ENCODE measurements at places on chromosomes 2 and 18.
A peak's percentile ranks its signal among the peaks of the same experiment; 100 is the strongest.

GRCh38 chr2:206305523-206306245 is 31.2 kb downstream of the ZDBF2 start:
- DNase-seq, result no peak

DNA sequence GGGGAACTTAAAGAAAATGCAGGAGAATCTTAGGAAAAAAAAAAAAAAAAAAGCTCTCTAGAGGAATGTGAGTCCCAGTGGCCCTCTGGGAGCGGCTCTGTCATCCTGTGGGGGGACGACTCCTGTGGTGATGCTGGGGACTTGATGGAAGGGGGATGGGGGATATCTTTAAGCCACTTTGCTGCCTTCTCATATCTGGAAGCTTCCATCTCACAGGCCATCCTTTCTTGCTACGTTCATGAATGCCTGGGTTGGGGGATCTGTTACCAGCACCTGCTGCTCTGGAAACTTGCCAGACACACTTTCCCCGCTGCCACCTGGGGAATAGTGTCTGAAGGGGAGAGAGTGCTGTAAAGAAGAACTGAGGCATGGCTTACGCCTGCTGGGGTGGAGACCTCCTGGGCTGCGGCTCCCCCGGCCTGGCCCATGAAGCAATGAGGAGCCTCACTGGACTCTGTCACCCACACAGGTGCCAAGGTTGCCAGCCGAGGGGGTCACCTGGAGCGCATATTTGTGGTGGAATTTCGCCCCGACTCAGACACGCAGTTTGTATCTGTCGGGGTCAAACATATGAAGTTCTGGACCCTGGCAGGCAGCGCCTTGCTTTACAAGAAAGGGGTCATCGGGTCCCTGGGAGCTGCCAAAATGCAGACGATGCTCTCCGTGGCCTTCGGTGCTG is 92.8 kb downstream of the RTN4 start:
- no peak for DNase-seq

- DNase-seq, result no peak
Measured at GRCh38 chr2:224134003-224134734, 95.1 kb upstream of the SERPINE2 start.

- no peak for DNase-seq
Measured at GRCh38 chr2:232490221-232491138, 2.8 kb upstream of the ECEL1 start.

- peak; percentile 66 for DNase-seq
Measured at GRCh38 chr2:233470011-233470687, 96.4 kb downstream of the USP40 start.

DNA sequence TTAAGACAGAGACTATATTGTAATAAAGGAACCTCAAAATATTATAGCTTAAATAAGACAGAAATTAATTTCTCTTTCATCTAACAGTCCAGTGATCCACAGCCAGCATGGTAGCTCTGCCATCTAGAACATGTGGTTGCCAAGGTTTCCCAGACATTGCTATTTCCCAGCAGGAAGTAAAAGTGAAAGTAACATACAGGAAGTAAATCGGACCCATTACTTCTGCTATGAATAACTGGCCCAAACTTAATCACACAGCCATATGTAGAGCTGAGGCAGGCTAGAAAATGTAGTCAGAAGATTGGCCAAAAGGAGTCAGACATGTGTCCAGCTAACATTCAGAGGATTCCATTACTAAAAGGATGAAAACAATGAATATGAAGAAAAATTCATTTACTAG is 71.0 kb downstream of the NOL4 start:
- DNase-seq, result peak; percentile 23

- DNase-seq, result no peak
Measured at GRCh38 chr2:99356853-99357252, 19.7 kb downstream of the EIF5B start.

DNA sequence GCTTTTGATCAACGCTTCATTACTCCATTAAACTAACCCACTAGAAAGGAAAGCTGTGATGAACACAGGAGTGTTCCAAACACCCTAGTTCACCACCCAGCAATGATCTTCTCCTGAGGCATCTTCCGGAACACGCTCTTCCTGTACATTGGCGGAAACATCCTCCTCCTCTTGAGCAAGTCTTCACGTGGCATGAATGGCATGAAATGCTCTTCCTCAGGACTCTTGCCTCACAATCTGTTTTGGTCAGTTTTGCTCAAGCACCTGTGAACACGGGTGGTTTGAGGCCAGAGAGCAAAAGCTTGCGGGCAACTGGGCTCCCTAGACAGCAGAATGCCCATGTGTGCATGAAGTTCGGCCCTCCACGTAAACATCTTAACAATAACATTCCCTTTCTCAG is 734.2 kb upstream of the SALL3 start:
- no peak for DNase-seq

GRCh38 chr2:209977386-209978239 is 24.8 kb upstream of the RPE start:
- DNase-seq, result peak; percentile 70

DNA sequence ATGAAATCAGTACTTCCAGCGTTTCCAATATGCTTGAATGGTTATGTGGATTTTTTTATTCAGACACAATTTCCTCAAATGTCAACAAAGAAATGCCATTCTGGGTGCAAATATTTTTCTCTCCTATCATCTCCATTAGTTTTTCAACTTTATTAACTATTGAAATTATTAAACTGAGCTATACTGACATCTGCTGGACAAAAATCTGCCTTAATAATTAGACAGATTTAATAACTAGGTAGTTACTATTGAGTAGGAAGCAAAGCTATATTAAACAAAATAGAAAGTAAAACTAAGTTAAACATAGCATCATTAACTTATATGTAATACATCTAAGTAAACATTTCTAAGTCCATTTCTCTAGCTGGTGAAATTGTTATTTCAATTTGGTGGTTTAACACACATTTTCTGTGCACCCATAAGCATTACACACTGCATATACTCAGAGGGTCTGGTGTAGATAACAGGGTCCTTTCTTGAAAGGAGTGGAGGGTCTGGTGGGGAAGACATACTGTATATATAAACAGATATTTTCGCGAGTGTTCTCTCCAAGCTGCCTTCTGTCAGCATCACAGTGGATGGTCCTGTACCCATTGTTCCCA is 77.0 kb downstream of the LANCL1 start:
- peak; percentile 53 for DNase-seq

GRCh38 chr18:31739651-31740050 is 21.0 kb downstream of the SLC25A52 start:
- no peak for DNase-seq

- peak; percentile 62 for DNase-seq
Measured at GRCh38 chr2:204027091-204027490, 90.5 kb downstream of the ICOS start.

DNA sequence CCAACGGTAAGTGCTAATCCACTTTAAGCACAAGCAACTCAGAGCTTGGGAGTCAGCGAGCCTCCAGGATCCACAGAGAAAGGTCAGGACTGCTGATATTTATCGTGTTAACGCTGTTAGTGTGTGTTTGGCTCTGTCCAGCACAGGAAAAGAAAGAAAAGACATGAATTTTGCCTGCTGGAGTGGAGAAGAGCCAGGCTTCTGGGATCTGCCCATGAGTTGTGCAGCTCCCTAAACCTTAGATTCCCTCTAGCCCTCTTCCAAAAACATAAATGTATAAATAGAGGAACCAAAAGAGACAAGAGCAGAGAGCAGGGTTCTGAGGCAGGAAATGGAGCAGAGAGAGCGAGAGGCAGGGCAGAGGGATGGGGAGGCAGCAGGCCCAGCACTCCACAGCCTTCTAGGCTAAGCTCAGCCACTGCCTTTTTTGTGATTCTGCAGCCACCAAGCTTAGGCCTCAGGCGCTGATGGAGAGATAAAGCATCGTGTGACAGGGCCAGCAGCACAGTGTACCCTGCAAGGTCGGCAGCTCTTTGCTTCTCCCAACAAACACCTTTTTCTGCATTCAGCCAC is 14.5 kb upstream of the MAT2A start:
- peak; percentile 59 for DNase-seq

GRCh38 chr2:60459851-60460250 is 93.6 kb downstream of the BCL11A start:
- no peak for DNase-seq

DNA sequence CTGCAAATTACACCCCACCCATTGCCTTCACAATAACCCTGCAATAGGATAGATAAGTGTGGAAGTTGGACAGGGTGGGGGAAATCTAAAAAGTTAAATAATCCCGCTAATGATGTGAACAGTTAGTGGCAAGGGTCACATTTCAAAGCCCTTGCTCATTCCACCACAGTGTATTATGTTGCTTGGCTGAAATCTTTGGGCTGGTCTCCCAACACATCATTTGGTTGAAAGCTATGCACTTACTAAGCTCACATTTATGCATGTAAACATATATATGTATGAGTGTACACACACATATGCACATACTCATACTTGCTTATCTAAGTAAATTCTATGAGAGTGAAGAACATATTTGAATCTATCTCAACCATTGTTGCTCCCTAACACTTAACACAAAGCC is 197.8 kb downstream of the RDH14 start:
- DNase-seq, result peak; percentile 95

Measured in choroid plexus epithelial cell (primary cell).